ENCODE measurements at places on chromosomes 4 and X. TPM values are rescaled to one million over a fixed set of nuclear protein-coding genes. Genes with fewer than 3 reads are reported as not detected.

GRCh38 chrX:69522052-69522451 is 17.9 kb downstream of the NALF2 start:
- no peaks in the 10 kb centered on the region for H3K36me3 ChIP-seq
- H3K4me3 ChIP-seq, result no peak overlapping the region
- peak overlapping the region; percentile 67 for H3K27ac ChIP-seq
- DNase-seq, result no peak

GRCh38 chr4:98544141-98544817 is 114.1 kb downstream of the TSPAN5 start:
- H3K27ac ChIP-seq, result no peak overlapping the region
- H3K4me1 ChIP-seq, result no peaks in the 10 kb centered on the region
- DNase-seq, result no peak
- no peak overlapping the region for H3K4me3 ChIP-seq
- H3K36me3 ChIP-seq, result no peaks in the 10 kb centered on the region
- no peaks in the 10 kb centered on the region for H3K27me3 ChIP-seq

GRCh38 chr4:144599621-144600020 is 46.3 kb upstream of the HHIP start:
- no peaks in the 10 kb centered on the region for H3K4me1 ChIP-seq
- H3K36me3 ChIP-seq, result no peaks in the 10 kb centered on the region
- no peak for DNase-seq
- no peak overlapping the region for H3K4me3 ChIP-seq

- peak overlapping the region; percentile 16 for H3K27ac ChIP-seq
- no peaks in the 10 kb centered on the region for H3K4me1 ChIP-seq
- H3K27me3 ChIP-seq, result no peaks in the 10 kb centered on the region
- H3K36me3 ChIP-seq, result peaks cover 7% of the 10 kb centered on the region
These were observed 11.4 kb upstream of the MCUB start for GRCh38 chr4:109548655-109549054.

- no peak for DNase-seq
- no peaks in the 10 kb centered on the region for H3K27me3 ChIP-seq
- H3K27ac ChIP-seq, result peak overlapping the region; percentile 83
- H3K4me1 ChIP-seq, result no peaks in the 10 kb centered on the region
These were observed 11.0 kb upstream of the SH3TC1 start for GRCh38 chr4:8188085-8188484.

- no peaks in the 10 kb centered on the region for H3K4me1 ChIP-seq
- no peaks in the 10 kb centered on the region for H3K36me3 ChIP-seq
- DNase-seq, result no peak
- H3K27ac ChIP-seq, result no peak overlapping the region
- no peaks in the 10 kb centered on the region for H3K27me3 ChIP-seq
These were observed 430.6 kb downstream of the DTHD1 start for GRCh38 chr4:36712013-36712412.

Gene HELT
- not detected for total RNA-seq

- H3K4me1 ChIP-seq, result no peaks in the 10 kb centered on the region
- H3K4me3 ChIP-seq, result no peak overlapping the region
- DNase-seq, result no peak
- no peaks in the 10 kb centered on the region for H3K27me3 ChIP-seq
- H3K27ac ChIP-seq, result no peak overlapping the region
These were observed 12.3 kb downstream of the TLR3 start for GRCh38 chr4:186081202-186081807.

- H3K4me1 ChIP-seq, result no peaks in the 10 kb centered on the region
- no peak for DNase-seq
- H3K27ac ChIP-seq, result no peak overlapping the region
- H3K4me3 ChIP-seq, result no peak overlapping the region
These were observed 14.2 kb downstream of the BST1 start for GRCh38 chr4:15717086-15717485.

- H3K27ac ChIP-seq, result no peak overlapping the region
- no peak overlapping the region for H3K4me3 ChIP-seq
- DNase-seq, result no peak
- no peaks in the 10 kb centered on the region for H3K27me3 ChIP-seq
- peaks cover 22% of the 10 kb centered on the region for H3K4me1 ChIP-seq
These were observed 5.0 kb upstream of the DDX60L start for GRCh38 chr4:168485156-168485910.

- H3K27ac ChIP-seq, result no peak overlapping the region
- H3K4me1 ChIP-seq, result no peaks in the 10 kb centered on the region
- no peak for DNase-seq
- no peaks in the 10 kb centered on the region for H3K36me3 ChIP-seq
These were observed 526.6 kb downstream of the C4orf33 start for GRCh38 chr4:129622566-129622965.

DNA sequence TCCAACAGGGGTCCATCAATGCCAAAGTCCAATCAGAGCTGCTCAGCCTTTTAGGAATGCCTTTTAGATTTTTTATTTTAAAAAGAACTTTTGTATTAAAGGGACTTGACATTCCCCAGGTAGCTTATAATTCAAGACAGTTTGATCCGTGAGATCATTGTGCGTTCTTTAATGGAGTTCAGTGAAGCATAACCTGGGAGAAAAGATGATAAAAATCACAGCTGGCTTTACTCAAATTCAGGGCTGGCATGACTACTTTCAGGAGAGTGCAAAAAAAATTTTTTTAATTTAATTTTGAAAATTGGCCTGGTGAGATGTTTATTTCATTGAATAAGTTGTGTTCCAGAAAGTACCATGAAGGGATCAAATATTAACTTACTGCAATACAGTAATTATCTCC is 118.2 kb downstream of the VCX2 start:
- H3K4me3 ChIP-seq, result no peak overlapping the region
- no peaks in the 10 kb centered on the region for H3K36me3 ChIP-seq
- no peak for DNase-seq
- no peaks in the 10 kb centered on the region for H3K27me3 ChIP-seq
- peaks cover 7% of the 10 kb centered on the region for H3K4me1 ChIP-seq
- peak overlapping the region; percentile 66 for H3K27ac ChIP-seq

Gene ABLIM2
- 5.7 TPM for total RNA-seq

DNA sequence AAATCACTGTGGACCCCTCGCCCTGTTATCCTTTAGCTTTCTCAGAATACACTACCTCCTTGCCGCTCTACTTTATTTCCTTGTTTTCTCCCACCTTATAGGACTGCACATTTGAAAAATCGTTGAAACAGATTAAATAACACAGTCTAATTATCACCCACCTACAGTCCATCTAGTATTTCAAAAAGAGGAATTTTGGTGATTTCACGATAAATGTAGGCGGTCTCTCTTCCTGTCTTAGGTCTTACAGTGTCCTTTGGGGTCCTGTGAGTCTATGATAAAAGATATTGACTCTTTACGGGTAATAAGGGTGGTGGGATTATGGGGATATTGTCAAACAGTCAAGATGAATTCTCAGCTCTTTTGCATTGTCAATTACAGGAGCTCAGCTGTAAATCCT is 2.4 kb upstream of the TBL1X start:
- H3K27me3 ChIP-seq, result no peaks in the 10 kb centered on the region
- H3K36me3 ChIP-seq, result no peaks in the 10 kb centered on the region
- no peak for DNase-seq
- H3K4me3 ChIP-seq, result no peak overlapping the region
- no peaks in the 10 kb centered on the region for H3K4me1 ChIP-seq

Gene SLC39A8
- 64.3 TPM for total RNA-seq

- DNase-seq, result no peak
- no peaks in the 10 kb centered on the region for H3K36me3 ChIP-seq
- no peak overlapping the region for H3K27ac ChIP-seq
- no peaks in the 10 kb centered on the region for H3K27me3 ChIP-seq
These were observed 82.4 kb upstream of the MTM1 start for GRCh38 chrX:150486011-150486410.

DNA sequence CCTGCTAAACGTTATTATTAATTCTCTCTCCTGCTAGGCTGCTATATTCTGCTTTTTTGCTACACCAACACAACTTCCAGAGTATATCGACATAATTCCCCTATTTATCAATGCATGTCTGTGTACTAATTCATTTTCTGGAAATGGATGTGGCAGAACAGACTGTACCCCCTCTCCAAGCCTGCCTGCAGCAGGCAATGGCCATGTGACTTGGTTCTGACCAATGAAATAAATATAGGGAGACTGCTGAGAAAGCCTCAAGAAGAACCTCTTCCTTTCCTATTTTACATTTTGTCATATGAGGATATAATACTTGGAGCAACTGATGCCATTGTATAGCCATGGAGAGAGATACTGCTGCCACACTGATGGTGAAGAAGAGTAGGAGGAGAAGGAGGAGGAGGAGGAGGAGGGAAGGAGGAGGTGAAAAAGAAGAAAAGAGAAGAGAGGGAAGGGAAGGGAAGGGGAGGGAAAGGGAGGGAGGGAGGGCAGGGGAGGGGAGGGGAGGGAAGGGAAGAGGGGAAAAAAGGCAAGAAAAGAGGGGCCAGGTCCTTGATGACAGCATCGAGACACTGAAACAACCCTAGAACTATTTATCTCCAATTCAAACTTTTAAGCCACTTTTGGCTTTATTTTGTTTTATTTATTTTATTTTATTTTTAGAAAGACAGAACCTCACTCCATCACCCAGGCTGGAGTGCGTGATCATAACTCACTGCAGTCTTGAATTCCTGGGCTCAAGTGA is 57.0 kb upstream of the SPP1 start:
- no peak for DNase-seq
- H3K27ac ChIP-seq, result no peak overlapping the region
- H3K4me1 ChIP-seq, result no peaks in the 10 kb centered on the region
- H3K27me3 ChIP-seq, result no peaks in the 10 kb centered on the region

DNA sequence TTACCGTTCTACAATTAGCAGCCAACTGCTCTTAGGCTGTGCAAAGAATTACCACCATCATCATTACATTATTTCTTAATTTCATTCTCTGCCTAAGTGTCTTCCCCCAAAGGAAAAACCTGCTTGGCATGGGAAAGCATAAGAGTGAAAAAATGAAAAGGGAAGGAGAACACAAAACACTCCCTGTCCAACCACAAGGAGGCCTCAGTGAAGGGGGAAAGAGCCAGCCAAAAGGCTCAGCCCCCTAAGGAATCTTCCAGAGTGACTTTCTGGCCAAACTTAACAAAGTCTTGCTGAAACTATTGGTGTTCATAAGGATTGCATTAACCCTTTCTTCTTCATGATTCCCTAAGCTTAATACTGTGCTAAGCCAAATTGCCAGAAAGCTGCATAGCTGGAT is 287.4 kb downstream of the SMARCA1 start:
- H3K4me1 ChIP-seq, result no peaks in the 10 kb centered on the region
- H3K27me3 ChIP-seq, result no peaks in the 10 kb centered on the region
- DNase-seq, result no peak
- H3K36me3 ChIP-seq, result no peaks in the 10 kb centered on the region

- no peaks in the 10 kb centered on the region for H3K27me3 ChIP-seq
- no peaks in the 10 kb centered on the region for H3K4me1 ChIP-seq
- H3K4me3 ChIP-seq, result no peak overlapping the region
- no peaks in the 10 kb centered on the region for H3K36me3 ChIP-seq
These were observed 53.0 kb downstream of the GAB1 start for GRCh38 chr4:143389579-143390195.

- H3K4me1 ChIP-seq, result no peaks in the 10 kb centered on the region
- no peak for DNase-seq
- H3K27ac ChIP-seq, result no peak overlapping the region
These were observed 341.8 kb downstream of the MAGEB5 start for GRCh38 chrX:26557691-26558321.

Gene MAGEA9B
- not detected for total RNA-seq

Gene UGT2A1
- total RNA-seq, result not detected

Gene FAM149A
- 6.8 TPM for total RNA-seq

DNA sequence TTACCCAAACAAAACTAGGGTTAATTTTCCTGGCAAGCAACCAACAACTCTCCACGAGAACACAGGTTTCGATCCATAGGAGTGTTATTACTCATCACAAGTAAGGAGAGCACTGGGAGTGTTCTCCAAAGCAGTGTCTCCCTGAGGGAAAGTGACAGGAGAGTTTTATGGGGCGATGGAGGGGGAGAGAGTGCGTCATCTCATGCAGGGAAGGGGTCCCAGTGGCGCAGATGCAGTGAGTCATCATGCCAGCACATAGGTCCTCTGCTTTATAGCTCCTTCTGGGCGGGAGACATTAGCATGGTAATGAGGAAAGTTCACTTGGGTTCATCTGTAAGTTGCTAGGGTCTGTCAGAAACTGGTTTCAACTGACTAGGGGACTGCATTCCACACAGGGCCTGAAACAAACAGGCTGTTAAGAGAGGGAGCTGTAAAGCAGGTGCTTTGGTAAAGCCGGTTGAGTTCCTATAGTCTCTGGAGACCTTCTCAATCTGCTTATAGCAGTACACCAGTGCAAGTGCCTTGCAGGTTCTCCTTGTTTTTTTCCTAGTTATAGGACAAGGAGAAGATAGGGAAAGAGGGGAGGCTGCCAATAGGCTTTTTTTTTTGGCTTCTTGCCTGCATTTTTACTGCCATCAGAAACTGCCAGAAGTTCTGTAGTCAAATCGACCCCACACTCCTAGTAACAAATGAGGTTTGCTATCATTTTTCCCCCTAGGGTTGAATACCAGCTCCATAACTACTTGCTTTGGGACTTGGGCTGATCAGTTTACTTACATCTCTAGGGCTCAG is 12.8 kb upstream of the BOD1L1 start:
- no peaks in the 10 kb centered on the region for H3K27me3 ChIP-seq
- no peaks in the 10 kb centered on the region for H3K36me3 ChIP-seq
- DNase-seq, result no peak
- H3K27ac ChIP-seq, result no peak overlapping the region
- no peaks in the 10 kb centered on the region for H3K4me1 ChIP-seq

Gene NCAPG
- total RNA-seq, result 0.44 TPM

DNA sequence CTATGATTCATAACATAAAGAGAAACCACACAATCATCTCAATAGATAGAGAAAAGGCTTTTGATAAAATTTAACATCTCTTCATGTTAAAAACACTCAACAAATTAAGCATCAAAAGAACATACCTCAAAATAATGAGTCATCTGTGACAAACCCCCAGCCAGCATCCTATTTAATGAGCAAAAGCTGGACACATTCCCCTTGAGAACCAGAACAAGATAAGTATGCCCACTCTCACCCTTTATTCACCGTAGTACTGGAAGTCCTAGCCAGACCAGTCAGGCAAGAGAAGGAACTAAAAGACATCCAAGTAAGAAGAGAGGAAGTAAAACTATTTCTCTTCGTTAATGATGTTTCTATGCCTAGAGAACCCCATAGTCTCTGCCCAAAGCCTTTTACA is 507.2 kb downstream of the PABPC4L start:
- H3K4me1 ChIP-seq, result no peaks in the 10 kb centered on the region
- H3K27ac ChIP-seq, result no peak overlapping the region
- DNase-seq, result no peak
- no peak overlapping the region for H3K4me3 ChIP-seq
- no peaks in the 10 kb centered on the region for H3K27me3 ChIP-seq

DNA sequence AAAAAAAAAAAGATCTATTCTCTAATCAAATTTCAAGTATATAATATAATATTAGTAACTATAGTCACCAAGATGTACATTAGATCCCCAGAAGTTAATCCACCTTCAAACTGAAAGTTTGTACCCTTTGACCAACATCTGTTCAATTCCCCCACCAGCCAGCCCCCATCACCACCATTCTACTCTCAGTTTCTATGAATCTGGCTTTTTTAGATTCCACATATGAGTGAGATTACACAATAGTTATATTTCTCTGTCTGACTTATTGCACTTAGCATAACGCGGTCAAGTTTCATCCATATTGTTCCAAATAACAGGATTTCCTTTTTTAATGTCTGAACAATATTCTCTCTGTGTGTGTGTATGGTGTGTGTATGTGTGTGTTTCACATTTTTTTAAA is 33.7 kb upstream of the VMA21 start:
- H3K4me3 ChIP-seq, result no peak overlapping the region
- H3K36me3 ChIP-seq, result no peaks in the 10 kb centered on the region
- H3K27me3 ChIP-seq, result peaks cover 3% of the 10 kb centered on the region
